Neural progenitor cell (in vitro differentiated cells): ENCODE measurements at places on chromosomes 16 and 17.

GRCh38 chr17:27491713-27492190, 35.5 kb downstream of the KSR1 start:
- DNase-seq, result peak; percentile 72

DNA sequence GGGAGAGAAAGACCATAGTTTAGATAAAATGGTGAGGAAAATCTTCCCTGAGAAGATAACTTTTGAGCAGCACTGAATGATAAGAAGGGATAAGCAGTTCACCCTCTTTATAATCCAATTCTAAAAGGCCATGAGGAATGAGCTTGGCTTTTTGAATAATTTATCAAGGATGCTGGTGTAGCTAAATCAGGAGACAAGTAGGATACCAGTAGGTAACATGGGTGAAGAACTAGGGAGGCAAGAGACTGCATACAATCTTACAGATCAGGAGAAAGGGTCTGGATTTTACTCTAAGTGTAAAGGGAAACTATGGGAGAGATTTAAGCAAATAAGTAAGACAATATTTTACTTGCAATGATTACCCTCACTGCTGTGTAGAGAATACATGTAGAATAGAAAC, 60.7 kb downstream of the MED13 start:
- DNase-seq, result no peak

- no peak for DNase-seq
Observed at GRCh38 chr17:31105991-31106390, 11.2 kb downstream of the NF1 start.

DNA sequence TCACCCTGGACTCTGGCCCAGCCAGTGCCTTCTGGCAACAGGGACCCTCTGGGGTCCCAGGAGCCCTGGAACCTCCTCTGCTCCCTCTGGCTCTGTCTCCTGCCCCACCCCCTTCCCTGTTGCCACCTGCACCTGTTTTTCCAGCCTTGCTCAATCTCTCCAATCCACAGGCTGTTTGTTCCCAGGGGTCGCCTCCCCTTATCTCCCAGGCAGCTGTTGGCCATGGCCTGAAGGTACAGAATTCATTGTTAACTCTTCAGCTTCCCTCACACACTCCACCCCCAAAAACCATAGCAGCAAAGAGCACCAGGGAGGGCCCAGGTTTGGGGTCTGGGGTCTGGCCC, 39.3 kb upstream of the TOB1 start:
- DNase-seq, result no peak

GRCh38 chr16:82011199-82011641, at the start of gene SDR42E1:
SDR42E1 (minus strand) TSS chr16:82011470; CDS start chr16:82000858, 10,612 bp downstream.
- no peak for DNase-seq
